ENCODE measurements at places on chromosomes 7 and 10.

DNA sequence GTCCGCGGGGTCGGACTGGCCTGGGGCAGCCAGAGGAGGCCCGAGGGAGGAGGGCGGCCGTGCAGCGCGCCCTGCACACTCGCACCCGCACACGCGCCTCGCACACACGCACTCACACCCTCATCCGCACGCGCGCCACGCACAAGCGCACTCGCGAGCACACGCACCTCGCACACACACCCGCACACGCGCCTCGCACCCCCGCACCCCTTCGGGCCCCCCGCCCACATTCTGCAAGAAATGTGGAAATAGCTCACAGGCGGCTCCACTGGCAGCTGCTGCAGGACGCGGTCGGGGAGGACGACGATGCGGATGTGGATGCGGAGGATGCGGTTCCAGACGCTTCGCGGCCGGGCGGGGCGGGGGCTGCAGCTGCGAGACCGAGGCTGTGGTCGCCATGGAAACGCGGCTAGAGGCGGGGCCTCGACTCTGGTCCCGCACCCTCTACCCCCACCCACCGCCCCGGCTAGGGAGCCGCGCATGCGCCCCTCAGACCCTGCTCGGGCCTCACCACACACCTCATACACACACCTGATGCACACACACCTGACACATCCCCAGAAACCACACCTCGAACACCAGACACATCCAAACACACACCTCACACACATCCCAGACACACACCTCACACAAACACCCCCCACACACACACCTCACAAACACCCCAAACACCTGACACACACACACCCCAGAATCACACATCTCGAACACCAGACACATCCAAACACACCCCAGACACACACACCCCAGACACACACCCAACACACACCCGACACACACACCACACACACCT is at the start of gene CALY:
TSS of gene CALY (minus strand) at position 320 of the 793 bp plus-strand sequence. CDS start 7,907 bp downstream, outside the sequence.
- DNase-seq, result peak; percentile 73

- DNase-seq, result no peak
Measured at GRCh38 chr10:82572744-82573143, 697.8 kb downstream of the NRG3 start.

- no peak for DNase-seq
Measured at GRCh38 chr7:24115661-24116060, 168.3 kb upstream of the NPY start.

DNA sequence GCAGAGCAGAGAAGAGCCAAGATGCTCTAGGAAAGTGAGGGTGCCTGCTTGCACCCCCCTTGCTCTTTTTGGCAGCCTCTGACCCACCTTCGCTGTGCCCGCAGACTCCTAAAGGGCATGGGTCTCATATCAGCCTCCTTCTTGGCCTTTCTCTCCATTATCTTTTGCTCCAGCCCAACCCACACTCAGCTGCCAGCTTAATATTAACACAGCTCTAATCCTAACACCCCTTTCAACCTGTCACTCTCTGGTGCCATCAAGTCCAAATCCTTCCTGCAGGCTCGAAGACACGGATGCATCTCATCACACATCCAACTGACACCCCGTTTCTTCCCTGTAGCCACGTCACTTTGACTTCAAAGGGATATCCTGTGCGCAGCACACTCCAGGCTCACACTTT is 171.6 kb upstream of the AUTS2 start:
- DNase-seq, result no peak

- no peak for DNase-seq
Measured at GRCh38 chr10:6624392-6624791, 44.3 kb upstream of the PRKCQ start.

GRCh38 chr10:87615856-87616255 is 43.8 kb upstream of the PAPSS2 start:
- no peak for DNase-seq

- no peak for DNase-seq
Measured at GRCh38 chr10:23469596-23470237, 30.8 kb downstream of the OTUD1 start.

DNA sequence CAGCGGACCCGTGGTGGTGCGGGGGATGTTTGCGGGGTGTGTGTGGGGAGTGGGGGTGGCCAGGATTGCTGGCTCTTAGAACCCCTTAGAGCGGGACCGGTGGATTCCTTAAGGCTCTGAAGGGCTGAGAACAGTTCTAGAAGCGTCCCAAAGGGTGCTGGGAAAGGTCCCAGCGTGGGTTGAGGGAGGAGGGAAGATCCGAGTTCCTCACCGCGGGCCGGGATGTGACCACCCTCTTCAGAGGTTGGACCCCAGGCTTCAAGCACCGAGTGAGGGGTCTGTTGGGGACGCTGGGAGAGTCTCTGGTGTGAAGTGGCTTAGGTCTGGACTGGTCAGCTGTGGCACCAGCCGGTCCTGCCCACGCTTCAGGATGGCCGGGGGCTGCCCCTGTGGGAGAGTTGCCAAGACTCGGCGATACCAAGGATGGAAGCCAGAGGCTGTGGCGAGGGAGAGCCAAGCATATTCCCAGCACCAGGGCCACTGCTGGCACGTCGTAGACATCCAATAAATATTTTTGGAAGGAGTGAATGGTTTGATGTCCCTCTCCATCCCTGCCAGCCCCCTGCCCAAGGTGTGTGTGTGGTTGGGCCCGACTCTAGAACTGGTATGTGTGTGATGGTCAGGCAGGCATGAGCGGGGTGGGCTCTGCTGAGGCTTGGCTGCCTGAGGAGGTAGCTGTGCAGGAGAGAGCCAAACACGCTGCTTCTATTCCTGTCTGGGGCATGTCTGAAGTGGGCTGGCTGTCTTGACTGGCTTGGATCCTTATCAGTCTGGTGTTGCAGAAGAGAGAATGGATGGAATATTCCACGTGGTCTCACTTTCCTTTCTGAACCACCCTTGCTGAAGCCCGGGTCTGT is 19.2 kb downstream of the ZNF775 start:
- no peak for DNase-seq

Data from stimulated activated CD4-positive, alpha-beta T cell treated with anti-CD3 and anti-CD28 coated beads, Interleukin-4, amount 100 ng/mL, for 24 hours (primary cell).